NCI-H1048 (cell line): ENCODE measurements at places on chromosomes 12 and 14.

DNA sequence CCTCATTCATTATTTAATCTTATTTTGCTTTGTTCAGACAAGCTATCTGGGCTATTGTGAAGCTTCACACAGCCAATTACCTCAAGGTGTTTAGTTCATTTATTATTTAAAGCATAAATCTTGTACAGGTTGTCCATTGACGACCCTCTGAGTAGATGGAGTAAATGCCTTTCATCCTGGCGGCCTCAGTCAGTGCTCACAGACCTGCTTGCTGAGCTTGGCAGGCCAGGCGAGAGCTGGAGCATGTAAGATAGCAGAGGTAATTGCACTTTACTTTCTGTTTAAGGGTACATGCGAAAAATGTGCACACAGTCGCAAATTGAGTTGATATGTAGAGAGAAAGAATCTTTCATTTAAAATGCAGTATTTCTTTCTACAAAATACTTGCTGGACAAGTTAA lies 224.4 kb downstream of the NPAS3 start:
- no peak for DNase-seq

DNA sequence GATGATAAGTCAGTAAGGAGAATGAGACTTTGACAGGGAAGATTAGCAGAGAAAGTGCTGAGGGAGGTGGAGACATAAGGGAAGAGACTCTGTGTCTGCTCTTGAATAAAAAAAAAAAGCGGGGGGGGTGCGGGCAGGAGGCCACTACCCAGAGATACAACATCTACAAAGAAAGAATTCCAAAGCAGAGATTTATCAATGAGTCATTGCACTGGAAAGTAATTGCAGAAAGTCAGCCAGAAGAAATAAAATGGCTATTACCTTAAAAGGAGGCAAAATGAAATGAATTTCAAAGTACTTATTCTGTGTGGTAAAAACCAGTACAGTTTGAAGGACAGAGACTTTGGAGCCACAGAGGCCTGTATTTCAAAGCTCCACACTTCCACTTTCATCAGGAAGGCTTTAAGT lies 267.1 kb upstream of the PRKD1 start:
- DNase-seq = no peak

GRCh38 chr14:68464711-68465110 lies 328.2 kb downstream of the ZFP36L1 start:
- DNase-seq = no peak

DNA sequence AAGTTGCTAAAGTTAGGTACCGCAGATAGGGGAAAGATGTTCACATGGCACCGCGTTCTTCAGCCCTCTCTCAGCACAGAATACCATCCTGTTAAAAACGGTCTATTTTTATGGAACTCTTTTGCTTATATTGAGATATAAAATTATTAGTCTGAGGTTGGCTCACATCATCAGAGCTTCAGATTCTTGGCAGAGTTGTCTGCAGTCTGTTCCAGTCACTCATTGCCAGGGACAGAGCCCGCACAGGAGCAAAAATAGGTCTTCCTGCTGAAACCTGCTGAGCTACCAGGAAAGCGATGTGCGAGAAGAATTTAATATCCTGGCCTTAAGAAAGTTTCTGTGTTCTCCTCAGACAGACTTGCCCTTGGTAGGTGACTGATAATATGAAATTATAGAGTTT lies 249.8 kb downstream of the VRK1 start:
- no peak for DNase-seq

GRCh38 chr12:113203852-113204760 lies 17.2 kb upstream of the TPCN1 start:
- DNase-seq = no peak

DNA sequence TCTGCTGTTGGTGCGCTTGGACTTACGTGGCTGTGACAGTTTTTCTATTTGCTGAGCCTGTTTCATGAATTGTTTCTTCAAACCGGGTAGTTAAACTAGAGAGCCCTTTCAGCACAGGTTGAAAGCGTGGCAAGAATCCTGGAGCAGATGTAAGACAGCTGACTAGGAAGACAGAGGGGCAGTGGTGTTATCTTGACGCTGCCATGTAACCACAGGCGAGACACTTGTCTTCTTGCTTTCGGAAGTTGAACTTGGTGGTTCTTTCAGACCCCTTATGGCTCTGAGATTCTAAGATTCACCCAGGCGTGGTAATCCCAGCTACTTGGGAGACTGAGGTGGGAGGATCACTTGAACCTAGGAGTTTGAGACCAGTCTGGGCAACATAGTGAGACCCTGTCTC lies 4.3 kb downstream of the EMP1 start:
- no peak for DNase-seq

DNA sequence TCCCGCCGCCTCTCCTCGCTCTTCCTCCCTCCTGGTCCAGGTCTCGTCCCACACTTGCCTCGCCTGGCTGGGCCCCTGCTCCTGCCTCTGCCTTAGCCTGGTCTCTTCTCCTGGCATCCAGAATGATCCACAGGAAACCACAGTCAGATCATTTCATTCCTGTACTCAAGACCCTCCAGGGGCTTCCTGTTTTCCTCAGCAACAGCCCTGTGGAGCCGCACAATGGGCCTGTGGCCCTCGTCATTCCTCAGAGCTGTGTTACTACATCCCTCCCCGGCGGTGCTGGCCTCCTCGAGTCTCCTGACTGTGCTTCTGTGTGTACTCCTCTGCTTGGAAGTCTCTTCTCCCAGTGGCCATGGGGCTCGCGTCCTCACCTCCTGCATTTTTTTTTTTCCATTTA lies 20.1 kb downstream of the ATP6V0A2 start:
- no peak for DNase-seq

GRCh38 chr14:76984787-76985375 lies 43.6 kb downstream of the IRF2BPL start:
- DNase-seq = no peak

DNA sequence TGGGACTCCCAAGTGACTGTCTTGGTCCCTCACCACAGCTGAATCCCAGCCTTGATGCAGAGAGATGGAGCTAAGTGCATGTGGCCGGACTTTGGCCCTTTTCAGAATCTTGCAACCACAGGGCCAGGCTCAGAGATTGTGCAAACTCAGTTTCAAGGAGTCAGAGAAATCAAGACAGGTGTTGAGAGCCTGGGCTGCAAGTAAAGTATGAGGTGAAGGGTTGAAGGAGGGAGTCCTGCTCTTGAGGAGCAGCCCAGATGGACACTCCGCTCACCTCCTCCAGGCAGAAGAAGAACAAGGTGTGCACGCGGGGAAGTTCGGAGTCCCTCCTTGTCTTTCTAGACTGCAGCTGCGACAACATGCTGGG lies 6.3 kb upstream of the BMP4 start:
- DNase-seq = no peak

DNA sequence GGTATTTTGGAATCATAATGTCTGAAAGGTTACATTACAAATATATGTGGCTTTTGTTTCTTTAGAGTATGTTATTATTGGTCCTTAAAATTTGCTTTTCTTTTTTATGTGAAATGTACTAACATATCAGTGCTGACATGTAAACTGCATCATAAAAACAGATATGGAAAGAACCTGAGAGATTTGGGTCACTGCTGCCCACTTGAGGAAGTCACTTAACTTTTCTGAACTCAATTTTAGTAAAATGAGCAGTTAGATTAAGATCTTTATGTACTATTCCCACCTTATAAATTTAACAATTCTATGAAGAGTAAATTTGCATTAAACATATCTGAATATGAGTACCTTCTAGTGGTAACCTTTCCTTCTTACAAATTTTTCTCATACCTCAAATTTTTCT lies 7.5 kb downstream of the PTGR2 start:
- DNase-seq = no peak

GRCh38 chr12:6539707-6540134 lies 5.4 kb downstream of the GAPDH start:
- no peak for DNase-seq
